ENCODE measurements at places on chromosomes 2 and 18.

DNA sequence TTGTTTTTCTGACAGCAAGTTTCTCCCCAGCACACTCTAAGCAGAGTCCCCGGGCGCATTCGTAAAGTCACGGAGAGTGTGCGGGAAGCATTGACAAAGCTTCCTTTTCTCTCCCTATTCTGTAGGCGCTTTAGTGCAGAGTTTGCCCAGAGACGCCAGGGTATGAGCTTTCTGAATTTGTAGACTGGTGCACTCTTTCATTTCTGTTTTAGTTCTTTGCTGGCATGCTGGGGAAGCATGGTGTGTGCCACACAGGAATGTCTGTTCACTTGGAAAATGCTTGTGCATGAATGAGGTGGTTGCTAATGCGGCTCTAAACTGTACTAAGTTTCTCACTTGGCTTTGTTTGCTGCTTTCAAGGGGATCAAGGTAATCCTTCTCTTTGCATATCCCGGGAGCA, 102.6 kb downstream of the RTN4 start:
- no peak for DNase-seq

DNA sequence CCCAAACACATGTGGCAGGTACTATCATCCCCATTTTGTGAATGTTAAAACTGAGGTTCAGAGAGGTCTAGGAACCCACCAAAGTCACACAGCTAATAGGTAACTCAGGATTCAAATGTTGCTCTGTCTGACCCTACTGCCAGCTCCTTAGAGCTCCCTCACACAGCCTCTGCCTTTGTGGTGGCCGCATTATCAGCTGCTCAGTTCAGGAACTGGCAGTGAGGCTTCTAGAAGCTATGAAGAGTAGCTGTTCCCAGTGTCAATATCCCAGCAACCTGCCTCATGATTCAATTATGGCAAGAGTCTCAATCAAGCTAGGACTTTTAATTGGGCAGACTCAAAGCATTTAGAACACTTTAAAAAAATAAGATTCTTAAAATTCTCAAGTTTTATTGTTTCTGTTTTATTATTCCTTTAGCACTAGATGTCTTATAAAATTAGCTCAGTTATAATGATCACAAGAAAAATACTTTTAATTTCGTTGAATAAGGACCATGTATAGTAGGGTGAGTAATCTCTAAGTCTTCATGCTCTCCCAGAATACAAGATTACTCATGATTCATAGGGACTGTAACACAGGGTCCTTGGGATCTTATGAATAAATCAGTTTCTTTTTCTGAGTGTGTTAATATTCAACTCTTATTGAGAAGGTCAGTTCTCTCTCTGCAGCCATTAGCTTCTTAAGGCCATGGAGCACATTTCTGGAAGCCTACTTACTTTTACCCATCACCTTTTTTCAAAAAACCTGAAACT, 342.7 kb downstream of the RND3 start:
- no peak for DNase-seq

- no peak for DNase-seq
Observed at GRCh38 chr2:127589841-127590240, 54.4 kb downstream of the MYO7B start.

DNA sequence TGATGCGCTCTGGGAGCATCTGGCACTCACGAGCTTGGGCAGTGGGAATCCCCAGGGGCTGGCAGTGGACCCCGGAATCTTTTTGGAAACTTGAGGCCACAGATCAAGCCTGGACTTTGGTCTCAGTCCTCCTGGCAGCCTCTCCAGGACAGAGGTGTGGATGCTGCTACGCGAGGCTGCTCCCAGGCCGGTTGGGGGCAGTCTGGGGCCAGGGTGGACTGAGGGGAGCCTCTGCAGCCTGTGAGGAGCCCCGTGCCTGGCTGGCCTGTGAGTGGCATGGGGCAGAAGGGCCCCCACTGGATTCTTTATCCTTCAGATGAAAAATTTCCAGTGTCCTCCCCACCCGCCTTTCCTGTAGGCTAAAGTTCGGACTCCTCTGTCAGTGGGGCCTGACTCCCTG, 12.7 kb upstream of the DES start:
- no peak for DNase-seq

DNA sequence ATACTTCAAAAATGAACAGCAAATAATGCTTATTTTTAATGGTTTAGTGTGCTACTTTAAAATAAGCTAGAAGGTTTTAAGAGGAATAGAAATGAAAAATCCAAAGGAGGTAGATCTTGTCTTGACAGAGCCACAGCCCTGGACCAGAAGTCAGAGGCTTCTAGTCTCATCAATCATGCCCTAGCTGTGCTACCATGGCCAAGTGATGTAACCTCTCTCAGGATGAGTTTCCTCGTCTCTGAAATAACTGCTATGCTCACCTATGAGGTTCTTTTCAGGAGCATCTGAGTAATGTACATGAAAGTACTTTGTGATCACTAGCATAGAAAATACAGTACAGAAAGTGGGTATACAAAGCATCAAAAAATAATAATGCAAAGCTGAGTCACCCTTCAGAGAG, 248.4 kb downstream of the PID1 start:
- no peak for DNase-seq

- no peak for DNase-seq
Observed at GRCh38 chr18:35096677-35097011, 55.4 kb downstream of the MAPRE2 start.

DNA sequence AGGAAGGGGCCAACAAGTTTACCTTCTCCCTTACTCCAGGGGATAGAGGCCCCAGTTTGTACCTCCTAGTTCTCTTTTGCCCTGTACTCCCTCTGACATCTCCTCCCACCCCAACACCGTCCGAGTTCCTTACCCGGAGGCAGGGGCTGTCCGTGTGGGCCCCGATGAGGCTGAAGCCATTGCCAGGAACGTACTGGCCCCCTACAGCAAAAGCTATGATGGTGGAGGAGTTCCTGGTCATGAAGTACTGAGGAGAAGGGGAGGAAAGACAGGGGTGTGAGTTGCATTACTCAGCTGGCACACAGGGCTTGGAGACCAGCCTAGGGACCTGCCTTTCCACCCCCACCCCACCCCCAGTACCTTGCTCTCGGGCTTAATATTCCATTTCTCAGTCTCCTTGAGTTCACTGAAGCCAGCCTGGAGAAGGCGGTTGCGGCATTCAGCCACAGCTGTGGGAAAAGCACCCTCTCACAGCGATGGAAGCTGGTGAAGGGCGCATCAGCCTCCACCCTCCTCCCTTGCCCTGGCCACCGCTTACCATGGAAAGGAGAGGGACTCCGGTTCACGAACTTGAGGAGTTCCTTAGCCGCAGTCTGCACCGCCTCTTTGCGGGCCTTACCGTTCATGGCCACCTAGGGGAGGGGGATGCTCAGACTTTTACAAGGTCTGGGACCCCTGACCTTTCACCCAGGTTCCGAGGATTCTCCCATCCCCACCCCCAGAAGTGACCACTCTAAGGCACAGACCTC, 1.0 kb downstream of the DNPEP start:
- DNase-seq: no peak

DNA sequence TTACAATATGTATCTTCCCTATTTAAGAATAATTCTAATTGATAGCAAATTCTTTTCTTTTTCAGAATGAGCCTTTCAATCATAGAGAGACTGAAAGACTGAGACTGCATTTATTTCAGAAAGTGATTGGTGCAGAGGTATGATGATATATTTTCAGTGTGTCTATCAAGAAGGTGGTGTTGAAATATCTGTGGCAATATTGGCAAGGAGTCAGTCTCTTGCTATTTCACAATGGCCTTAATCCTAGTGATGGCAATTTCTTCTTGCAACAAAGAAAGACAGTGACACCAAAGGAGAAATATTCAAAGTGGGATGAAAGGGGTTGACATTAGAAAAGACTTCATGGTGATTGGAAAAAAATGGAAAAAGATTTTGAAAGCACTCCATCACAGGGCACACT, 21.7 kb upstream of the ZBTB14 start:
- DNase-seq: no peak

GRCh38 chr18:64119916-64120315, 29.0 kb downstream of the LINC00305 start:
- no peak for DNase-seq

GRCh38 chr2:237059155-237059875, 26.4 kb upstream of the COPS8 start:
- DNase-seq: no peak

- DNase-seq: no peak
Observed at GRCh38 chr2:96404446-96405373, 69.1 kb downstream of the NCAPH start.

GRCh38 chr18:24214144-24214543, 75.3 kb downstream of the CABYR start:
- no peak for DNase-seq

DNA sequence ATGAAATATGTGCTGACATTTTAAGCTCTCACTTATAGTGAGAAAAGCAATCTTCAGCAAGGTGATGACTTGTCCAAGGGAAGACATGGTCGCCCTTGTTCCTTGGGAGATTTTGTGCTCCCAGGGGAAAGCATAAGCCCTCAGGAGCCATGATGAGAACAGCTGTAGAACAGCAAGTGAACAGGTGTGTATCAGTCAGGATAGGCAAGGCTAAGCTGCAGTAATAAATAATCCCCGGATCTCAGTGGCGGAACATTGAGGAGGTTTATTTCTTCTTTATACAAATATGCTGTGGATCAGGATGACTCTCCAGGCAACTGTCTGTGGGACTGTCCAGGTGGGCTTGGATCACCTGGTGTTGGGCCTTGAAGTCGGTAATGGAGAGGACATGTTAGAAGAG, 103.1 kb downstream of the MSH2 start:
- no peak for DNase-seq

- DNase-seq: no peak
Observed at GRCh38 chr2:99787769-99788382, 298.1 kb upstream of the REV1 start.

GRCh38 chr2:40325116-40325515, 126.8 kb downstream of the SLC8A1 start:
- DNase-seq: no peak

DNA sequence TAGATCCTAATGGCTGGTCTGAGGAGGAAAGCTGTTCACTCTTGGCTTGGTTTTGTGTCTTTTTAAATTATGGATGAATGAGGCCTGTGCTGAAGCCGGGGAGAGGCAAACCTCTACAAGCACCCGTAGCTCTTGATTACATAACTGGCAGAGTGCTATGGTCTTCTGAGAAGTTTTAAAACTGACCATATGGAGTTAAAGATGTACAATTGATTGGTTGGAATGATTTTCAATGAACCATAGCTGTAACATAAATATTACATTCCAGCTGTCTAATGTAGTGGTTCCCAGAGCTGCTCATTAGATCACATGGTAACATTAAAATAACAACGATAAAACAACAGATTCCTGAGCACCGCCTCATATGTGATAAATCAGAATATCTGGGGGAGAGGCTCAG, 71.1 kb upstream of the MAP4K3 start:
- DNase-seq: no peak

- no peak for DNase-seq
Observed at GRCh38 chr2:156345582-156345981, 13.1 kb upstream of the NR4A2 start.

GRCh38 chr2:230920167-230920566, 4.9 kb downstream of the GPR55 start:
- no peak for DNase-seq

DNA sequence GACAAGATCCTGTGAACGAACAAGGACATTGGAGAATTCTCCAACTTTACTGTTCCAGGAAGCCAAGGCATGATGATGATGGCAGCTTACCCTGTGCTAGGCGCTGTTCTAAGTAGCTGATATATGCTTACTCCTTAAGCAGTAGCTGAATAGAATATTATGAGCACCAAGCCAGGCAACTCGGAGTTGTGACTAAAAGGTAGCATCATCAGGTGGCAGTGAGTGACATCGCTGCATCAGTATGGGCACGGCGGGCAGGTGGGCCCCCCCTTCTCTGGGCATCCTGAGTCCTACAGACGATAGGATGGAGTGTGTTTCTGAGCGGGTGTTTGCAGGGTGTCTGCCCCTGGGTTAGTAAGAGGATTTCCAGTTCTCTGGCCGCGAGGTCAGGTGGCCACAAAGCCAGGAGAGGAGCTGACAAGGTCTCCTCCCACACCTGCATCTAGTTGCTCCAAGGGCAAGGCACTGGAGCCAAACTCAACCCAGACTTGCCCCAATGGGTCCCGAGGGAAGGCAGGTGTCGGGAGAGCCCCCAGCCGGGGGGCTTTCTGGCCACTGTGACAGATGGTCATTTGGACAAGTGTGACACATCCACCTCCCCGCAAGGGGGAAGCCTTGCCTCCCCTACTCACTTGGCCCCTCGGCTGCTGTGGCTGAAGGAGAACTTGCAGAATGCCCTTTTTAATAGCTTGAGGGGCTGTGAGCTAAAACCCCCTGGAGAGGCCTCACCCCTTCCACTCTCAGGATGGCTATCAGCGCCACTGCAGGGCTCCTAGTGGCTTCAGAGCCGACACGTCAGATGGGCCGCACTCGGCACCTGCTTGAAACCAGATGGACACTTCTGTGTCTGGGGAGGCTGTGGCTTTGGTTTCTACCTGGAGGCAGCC, 55.5 kb downstream of the CRACDL start:
- DNase-seq: no peak

GRCh38 chr2:211174021-211174420, 617.6 kb downstream of the CPS1 start:
- DNase-seq: no peak

GRCh38 chr2:175631245-175631623, 370.8 kb downstream of the LNPK start:
- no peak for DNase-seq

DNA sequence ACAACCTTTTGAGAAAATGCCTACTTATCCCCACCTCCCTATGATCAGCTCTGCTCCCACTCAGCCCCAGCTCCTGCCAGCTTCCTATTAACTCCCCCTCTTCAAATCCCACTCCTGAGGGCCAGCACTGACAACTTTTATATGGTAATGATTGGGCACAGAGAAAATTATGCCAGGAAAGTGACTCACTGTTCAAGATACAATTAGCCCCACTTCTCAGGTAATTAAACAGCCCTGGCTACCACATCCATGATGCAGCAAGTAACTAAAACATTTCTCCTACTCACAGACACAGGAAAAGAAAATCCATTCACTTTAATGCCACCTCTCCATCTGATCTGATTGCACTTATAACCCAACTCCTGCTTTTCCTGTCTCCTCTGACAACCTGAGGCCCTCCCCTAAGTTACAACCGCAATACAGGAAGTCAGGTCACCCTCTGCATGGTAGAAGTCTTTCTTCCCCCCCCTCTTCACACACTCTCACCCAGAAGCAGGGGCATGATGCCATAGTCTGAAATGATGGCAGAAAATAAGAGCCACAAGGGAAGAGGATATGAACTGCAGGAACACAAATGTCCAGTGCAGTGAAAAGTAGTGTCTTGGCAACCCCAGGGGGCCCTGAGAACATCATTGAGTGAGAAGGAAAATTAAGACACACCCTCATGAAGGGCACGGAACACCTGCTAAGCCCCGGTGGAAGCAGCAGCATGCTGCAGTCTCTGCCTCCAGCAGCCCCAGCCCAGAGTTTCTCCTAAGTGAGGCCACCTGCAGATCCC, 54.4 kb downstream of the STK39 start:
- DNase-seq: no peak
